ENCODE measurements at places on chromosomes 16 and 17. TPM values are rescaled to one million over a fixed set of nuclear protein-coding genes. Genes with fewer than 3 reads are reported as not detected.

- peak; percentile 26 for DNase-seq
Observed at GRCh38 chr17:8124350-8125153, 646 bp upstream of the HES7 start.

DNA sequence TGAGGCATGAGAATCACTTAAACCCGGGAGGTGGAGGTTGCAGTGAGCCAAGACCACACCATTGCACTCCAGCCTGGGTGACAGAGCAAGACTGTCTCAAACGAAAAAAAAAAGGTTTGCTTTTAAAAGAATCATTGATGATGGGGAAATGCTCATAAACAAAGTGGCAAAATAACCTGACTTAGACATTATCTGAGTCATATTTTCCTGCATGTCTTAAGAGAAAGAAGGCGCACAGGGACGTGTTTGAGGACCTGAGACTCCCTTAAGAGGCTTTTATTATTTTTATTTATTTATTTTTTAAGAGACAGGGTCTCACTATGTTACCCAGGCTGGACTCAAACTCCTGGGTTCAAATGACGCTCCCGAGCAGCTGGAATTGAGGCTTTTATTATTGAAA is 5.7 kb upstream of the PRPSAP1 start:
- DNase-seq = no peak

DNA sequence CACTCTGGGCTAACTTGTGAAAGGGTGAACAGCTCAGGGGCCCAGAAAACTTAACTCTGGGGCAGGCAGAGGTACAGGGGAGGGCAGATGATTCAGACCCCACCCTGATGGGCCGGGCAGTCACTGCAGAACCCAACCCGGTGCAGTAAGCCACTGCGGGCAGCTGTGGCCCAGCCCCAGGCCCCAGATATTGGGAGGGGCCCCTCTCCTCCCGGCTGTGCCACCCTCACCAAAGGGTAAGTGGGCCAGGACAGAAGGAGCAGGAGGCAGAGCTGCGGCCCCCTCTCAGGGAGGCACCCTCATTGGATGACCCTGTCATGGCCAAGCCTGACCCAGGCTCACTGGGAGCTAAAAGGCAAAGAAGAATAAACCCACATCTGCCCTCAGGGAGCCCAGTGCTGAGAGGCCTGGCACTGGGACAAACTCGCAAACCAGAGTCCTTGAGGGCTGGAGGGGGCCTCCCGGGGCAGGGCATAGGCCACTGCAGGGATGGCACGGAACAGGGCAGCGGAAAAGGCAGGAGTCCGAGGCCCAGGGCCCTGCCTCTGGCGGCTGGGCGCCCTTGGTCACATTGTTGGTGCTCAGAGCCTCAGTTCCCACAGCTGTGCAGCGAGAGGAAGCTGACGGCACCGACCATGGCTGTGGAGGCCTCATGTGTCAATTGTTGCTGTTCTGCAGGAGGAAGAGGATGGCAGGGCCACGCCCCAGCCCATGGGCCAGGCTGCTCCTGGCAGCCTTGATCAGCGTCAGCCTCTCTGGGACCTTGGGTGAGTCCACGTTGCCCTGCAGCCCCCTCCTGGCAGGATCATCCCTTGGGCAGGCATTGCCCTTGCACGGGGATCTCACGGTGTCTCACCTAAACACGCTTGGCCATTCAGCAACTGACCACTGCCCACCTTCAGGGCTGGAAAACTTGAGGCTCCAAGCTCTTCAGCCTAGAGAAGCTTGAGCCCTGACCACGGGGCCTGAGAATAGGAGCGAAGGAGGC is 3.1 kb downstream of the ITGB4 start:
- DNase-seq = no peak

DNA sequence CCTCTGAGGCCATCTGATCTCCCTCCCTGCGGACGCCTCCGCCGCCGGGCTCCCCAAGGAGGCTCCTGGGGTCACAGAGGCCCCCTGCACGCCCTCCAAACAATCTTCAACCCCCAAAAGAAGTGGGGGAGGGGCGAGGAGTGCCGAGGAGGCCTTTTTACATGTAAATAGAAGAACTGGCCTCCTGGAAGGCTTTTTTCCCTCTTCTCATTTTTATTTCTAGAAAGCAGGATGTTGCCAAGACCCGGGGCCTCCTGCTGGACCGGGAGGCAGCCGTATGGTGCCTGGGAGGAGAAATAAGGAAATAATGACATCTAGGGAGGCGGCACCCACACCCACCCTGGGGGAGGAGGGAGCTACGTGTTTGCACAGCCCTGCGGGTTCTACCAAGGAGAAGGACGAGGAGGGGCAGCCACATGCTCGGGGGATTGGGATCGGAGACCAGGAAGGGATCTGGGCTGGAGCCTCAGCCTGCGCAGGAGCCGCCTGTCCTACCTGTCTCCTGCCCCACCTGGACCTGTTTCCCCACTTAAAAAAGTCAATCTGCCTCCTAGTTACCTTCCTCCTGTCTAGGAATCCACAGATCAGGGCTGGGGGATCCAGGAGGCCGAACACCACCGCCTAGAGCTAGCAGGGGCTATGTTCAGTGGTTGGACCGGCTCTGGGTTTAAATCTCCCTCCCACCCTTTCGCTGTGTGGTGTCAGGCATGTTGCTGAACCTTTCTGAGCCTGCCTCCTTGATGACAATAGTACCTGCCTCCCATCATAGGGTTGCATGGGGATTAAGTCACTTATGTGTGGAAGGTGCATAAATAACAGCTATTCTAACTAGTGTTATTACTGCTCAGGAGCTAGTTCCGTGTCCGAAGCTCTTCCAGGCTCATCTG is 175.7 kb upstream of the GSE1 start:
- DNase-seq = no peak

DNA sequence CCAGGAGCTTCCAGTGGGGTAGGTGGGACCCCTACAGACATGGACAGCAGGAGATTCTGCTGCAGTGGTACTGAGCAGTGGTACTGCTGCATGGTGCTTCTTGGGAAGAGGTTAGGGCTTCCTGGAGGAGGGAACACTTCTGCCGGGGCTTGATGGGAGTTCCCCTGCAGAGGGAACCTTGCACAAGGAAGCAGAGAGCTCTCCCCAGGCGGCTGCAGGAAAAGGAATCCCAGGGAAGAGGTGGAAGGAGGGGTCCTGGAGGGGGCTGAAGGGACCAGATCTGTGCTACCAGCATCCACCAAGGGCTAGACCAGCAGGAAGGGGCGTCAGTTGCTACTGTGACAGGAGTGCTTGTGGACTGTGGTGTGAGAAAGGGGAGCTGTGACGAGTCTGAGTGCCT is 10.6 kb downstream of the RIPOR1 start:
- no peak for DNase-seq

- peak; percentile 13 for DNase-seq
Observed at GRCh38 chr16:55508941-55509931, at the start of gene LPCAT2. Gene LPCAT2, plus strand, starts transcription at chr16:55509072. Its CDS starts 110 bp downstream, at chr16:55509182.

Gene C16orf54
- 129 TPM for total RNA-seq

Gene EVI2B
- 82.0 TPM for total RNA-seq

Gene DHODH
- 2.4 TPM for total RNA-seq
